Natural killer cell (primary cell): ENCODE measurements at places on chromosomes 6 and 20.
A peak's percentile ranks its signal among the peaks of the same experiment; 100 is the strongest.

DNA sequence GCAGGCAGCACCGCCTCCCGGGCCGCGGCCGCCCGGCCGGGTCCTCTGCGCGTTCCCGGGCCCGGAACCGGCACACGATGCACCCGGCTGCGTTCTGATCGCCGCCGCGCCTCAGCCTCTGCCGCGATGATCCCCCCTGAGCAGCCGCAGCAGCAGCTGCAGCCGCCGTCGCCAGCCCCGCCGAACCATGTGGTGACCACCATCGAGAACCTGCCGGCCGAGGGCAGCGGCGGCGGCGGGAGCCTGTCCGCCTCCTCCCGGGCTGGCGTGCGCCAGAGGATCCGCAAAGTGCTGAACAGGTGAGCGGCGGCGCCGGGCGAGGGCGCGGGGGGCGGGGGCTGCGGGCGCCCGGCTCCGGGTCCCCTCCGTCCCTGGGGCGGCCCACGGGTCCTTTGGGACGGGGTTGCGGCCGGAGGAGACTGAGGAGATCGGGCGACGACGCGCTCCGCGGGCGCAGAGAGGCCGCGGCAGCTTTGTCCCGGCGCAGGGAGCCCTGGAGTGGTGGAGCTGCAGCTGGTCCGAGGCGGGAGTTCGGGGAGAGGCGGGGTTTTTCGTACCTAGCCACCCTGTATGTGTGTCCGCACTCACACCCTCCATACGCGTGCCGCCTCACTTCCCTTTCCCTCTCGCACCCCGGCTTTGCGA is 659 bp downstream of the SLC35F1 start:
- peaks cover 4% of the 10 kb centered on the region for H3K4me1 ChIP-seq
- no peak for DNase-seq
- H3K27ac ChIP-seq, result no peak overlapping the region
- H3K4me3 ChIP-seq, result no peak overlapping the region
- H3K36me3 ChIP-seq, result no peaks in the 10 kb centered on the region
- peaks cover 26% of the 10 kb centered on the region for H3K27me3 ChIP-seq

- DNase-seq, result no peak
- peaks cover 20% of the 10 kb centered on the region for H3K36me3 ChIP-seq
- H3K27me3 ChIP-seq, result no peaks in the 10 kb centered on the region
- peak overlapping the region; percentile 67 for H3K4me3 ChIP-seq
- no peak overlapping the region for H3K27ac ChIP-seq
Observed at GRCh38 chr20:63273059-63273579, 506 bp downstream of the ARFGAP1 start.

DNA sequence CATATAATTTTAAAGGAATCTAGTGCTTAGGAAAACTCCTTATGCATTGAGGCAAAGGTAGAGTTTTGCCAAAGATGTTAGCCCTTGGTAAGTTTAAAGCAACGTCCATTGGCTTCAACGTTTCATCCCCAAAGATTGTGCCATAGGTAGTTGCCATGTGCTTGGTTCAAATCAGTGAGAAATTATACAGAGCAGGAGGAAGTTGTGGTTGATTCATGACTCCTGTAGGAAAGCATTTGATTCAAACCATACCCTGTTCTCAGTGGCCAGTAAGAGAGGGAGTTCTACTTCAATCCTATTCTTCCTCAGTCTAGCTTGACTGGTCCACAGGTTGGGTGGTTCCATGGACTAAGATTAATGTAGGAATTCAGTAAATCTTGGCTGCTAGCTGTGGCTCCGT is 535.6 kb downstream of the QKI start:
- H3K4me3 ChIP-seq, result no peak overlapping the region
- no peak overlapping the region for H3K27ac ChIP-seq
- H3K4me1 ChIP-seq, result no peaks in the 10 kb centered on the region
- peaks cover 3% of the 10 kb centered on the region for H3K27me3 ChIP-seq

- no peaks in the 10 kb centered on the region for H3K36me3 ChIP-seq
- no peak overlapping the region for H3K4me3 ChIP-seq
- H3K27me3 ChIP-seq, result no peaks in the 10 kb centered on the region
- no peak overlapping the region for H3K27ac ChIP-seq
Observed at GRCh38 chr6:6915813-6916547, 191.8 kb upstream of the RREB1 start.

- no peak for DNase-seq
- no peaks in the 10 kb centered on the region for H3K27me3 ChIP-seq
- H3K36me3 ChIP-seq, result no peaks in the 10 kb centered on the region
- H3K4me3 ChIP-seq, result no peak overlapping the region
- H3K27ac ChIP-seq, result no peak overlapping the region
Observed at GRCh38 chr20:11188843-11189603, 515.2 kb upstream of the JAG1 start.

DNA sequence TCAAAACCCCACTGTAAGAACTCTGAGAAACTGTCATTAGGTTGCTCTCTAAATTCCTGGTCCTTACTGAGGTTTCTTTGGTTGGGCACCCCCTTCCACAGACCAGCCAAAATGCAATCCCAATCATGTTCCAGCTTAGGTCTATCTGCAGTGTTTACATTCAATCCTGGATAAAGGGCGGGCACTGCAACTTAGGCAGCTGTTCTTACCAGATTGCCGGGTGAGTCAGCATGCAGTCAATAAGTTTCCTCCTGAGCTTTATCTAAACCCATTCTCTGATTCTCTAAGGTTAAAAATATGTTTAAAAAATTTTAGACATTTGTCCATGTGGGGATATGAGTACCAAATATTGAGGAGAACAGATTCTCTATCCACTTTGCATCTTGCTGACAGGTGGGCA is 197.8 kb downstream of the HAO1 start:
- no peaks in the 10 kb centered on the region for H3K27me3 ChIP-seq
- H3K27ac ChIP-seq, result no peak overlapping the region
- H3K4me3 ChIP-seq, result no peak overlapping the region
- no peaks in the 10 kb centered on the region for H3K4me1 ChIP-seq
- H3K36me3 ChIP-seq, result no peaks in the 10 kb centered on the region

- H3K4me1 ChIP-seq, result no peaks in the 10 kb centered on the region
- DNase-seq, result no peak
- no peak overlapping the region for H3K27ac ChIP-seq
- no peaks in the 10 kb centered on the region for H3K36me3 ChIP-seq
- no peaks in the 10 kb centered on the region for H3K27me3 ChIP-seq
- no peak overlapping the region for H3K4me3 ChIP-seq
Observed at GRCh38 chr6:38554700-38555413, 84.9 kb downstream of the BTBD9 start.

GRCh38 chr6:43763812-43764522 is 6.0 kb upstream of the VEGFA start:
- no peak overlapping the region for H3K4me3 ChIP-seq
- no peaks in the 10 kb centered on the region for H3K36me3 ChIP-seq
- H3K27me3 ChIP-seq, result no peaks in the 10 kb centered on the region

DNA sequence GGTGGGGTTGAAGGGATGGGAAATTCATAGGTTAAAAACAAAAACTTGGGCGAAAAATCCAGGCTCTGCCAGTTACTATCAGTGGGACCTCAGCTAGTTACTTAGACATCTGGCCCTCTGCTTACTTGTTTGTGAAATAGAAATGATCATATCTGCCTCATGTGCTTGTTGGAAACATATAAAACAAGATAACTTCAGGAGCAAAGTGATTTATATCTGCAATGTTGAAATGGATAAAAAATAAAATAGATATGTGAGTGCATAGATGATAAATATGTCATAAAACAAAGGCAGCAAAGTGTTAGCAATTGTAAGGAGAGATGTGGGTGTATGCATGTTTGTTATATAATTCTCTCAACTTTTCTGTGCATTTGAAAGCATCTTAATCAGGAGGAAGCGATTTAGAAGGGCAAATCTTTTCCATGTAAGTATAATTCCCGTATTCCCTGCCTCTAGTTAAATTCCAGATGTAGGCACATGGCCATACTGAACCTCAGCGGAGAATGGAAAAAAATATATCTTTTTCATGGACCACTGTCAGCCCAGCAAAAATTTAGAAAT is 579.0 kb upstream of the FLRT3 start:
- H3K27ac ChIP-seq, result no peak overlapping the region
- H3K36me3 ChIP-seq, result no peaks in the 10 kb centered on the region
- DNase-seq, result no peak
- H3K4me1 ChIP-seq, result no peaks in the 10 kb centered on the region
- no peak overlapping the region for H3K4me3 ChIP-seq
- no peaks in the 10 kb centered on the region for H3K27me3 ChIP-seq

DNA sequence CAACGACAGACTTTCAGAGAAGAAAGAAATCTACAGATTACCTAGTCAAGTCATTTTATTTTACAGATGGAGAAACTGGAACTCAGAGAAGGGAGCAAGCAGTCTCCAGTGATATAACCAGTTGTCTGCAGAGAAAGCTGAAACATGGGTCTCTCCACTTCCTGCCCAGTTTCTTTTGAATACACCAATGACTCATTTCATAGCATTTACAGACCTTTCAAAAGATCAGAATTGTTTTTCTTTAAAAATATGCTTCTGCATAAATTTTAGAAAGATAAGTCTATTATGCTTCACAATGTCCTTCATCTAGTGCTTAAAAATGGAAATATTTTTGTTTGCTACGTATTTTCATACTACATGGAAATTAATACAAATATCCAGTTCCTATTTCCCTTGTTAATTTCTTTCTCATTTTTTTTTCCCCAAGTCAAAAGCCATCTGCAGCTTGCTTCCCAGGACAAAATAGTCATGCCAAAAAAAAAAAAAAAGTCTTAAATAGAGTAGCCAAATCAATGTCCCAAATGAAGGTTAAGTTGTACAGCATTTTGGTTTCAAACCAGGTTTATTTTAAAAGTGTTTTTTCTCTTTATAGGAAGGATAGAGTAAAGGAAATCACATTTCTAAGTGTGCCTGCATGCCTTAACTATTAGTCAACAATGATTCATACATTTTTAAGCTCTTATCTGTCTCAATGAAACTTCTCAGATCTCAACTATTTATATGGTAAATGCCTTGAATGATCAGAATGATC is 36.9 kb downstream of the ARHGAP18 start:
- H3K27ac ChIP-seq, result peak overlapping the region; percentile 62
- no peak overlapping the region for H3K4me3 ChIP-seq
- no peak for DNase-seq
- no peaks in the 10 kb centered on the region for H3K36me3 ChIP-seq
- H3K4me1 ChIP-seq, result peaks cover 6% of the 10 kb centered on the region

DNA sequence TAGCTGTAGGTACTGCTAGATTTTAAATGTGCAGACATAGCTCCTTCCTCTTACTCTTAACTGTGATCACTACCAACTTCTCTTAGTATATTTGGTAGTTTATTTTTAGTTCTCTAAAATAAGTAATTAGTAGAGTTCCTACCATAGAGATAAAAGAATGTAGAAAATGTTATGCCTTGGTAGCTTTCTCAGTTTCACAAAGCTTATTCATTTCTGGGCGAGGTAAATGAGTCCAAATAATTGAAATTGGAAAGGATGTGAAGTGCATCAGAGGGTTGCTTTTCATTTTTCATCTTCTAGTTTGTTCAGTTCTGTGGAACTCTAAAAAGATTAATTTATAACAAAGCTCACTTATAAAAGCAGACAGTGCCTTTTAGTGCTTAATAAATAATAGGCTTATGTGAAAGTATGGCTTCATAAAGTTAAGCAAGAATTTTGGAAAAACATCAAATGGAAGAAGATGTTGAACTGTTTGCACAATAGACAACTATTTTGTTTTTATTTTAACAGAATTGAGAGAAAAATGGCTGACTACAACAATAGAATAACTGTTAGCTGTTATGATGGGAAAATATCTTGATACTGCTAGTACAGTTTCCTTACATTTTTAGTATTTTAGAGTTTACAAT is 303.7 kb downstream of the UTRN start:
- H3K27ac ChIP-seq, result no peak overlapping the region
- no peaks in the 10 kb centered on the region for H3K27me3 ChIP-seq
- no peaks in the 10 kb centered on the region for H3K4me1 ChIP-seq
- no peak overlapping the region for H3K4me3 ChIP-seq
- H3K36me3 ChIP-seq, result peaks cover 40% of the 10 kb centered on the region

DNA sequence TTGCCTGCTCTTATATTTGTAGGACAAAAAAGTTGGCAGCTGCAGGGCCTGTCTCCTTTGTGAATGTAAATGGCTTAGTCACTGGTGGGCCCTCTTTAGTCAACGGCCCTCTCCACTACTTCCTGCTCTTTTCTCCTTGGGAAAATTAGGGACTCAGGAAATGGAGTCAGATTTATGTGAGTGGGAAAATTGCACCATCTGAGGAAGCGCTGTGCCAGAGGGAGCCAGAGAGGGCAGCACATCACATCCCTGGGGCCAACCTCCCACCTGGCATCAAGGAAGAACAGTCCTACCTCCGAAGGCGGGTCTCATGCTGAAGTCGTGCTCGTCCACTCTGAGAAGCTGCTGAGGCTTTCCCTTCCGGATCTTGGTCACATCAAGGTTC is 15.6 kb downstream of the GABRR2 start:
- H3K36me3 ChIP-seq, result no peaks in the 10 kb centered on the region
- no peak overlapping the region for H3K27ac ChIP-seq
- no peaks in the 10 kb centered on the region for H3K27me3 ChIP-seq
- peaks cover 25% of the 10 kb centered on the region for H3K4me1 ChIP-seq
- no peak overlapping the region for H3K4me3 ChIP-seq

- no peaks in the 10 kb centered on the region for H3K36me3 ChIP-seq
- no peaks in the 10 kb centered on the region for H3K4me1 ChIP-seq
- no peak overlapping the region for H3K4me3 ChIP-seq
- H3K27ac ChIP-seq, result no peak overlapping the region
- no peak for DNase-seq
Observed at GRCh38 chr6:133251688-133252087, 10.5 kb downstream of the EYA4 start.

DNA sequence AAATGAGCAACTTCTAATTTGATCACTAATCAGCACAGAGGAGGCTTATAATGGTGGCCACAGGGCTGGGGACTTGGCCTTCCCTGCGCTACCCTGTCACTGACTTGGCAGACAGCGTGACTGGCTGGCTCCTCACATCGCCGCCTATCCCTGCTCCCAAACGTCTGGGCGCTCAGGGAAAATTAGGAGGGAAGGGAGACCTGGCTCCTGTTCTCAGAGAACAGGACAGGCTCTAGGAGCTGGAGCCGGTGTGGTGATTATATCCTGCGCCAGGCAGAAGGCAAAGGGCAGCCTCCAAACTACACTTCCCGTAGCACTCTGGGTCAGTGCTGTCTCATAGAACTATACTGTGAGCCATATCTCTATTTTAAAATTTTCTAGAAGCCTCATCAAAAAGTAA is 53.4 kb downstream of the VEGFA start:
- H3K27me3 ChIP-seq, result no peaks in the 10 kb centered on the region
- H3K36me3 ChIP-seq, result no peaks in the 10 kb centered on the region
- no peak for DNase-seq

DNA sequence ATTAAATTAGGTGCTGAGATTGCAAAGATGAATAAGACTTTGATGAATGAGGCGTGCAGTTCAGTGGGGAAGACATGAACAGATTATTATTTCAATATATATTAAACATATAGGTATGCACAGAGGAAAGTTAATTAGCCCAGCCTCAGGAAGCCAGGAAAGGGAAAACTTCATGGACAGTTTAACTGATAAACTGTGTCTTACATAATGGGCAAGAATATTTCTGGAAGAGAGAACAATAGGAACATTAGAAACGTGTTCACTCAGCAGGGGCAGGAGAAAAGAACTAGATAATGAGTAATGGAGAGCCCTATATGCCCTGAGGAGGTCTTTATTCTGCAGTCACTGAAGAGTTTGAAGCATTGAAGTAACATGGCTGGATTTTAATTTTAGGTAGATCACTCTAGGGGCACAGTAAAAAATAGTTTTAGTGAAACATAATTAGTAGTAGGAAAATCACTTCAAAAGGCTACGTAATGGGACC is 23.6 kb downstream of the CEP57L1 start:
- no peaks in the 10 kb centered on the region for H3K4me1 ChIP-seq
- H3K27me3 ChIP-seq, result no peaks in the 10 kb centered on the region
- H3K4me3 ChIP-seq, result no peak overlapping the region
- H3K27ac ChIP-seq, result no peak overlapping the region

- no peaks in the 10 kb centered on the region for H3K27me3 ChIP-seq
- H3K27ac ChIP-seq, result no peak overlapping the region
- DNase-seq, result no peak
Observed at GRCh38 chr20:17925940-17926300, 42.7 kb downstream of the SNX5 start.
